ENCODE measurements at places on chromosomes 2 and 18. TPM values are rescaled to one million over a fixed set of nuclear protein-coding genes. Genes with fewer than 3 reads are reported as not detected.

Gene ATP8B1
- total RNA-seq: 21.9 TPM

Gene UNC80
- 3.1 TPM for total RNA-seq

Gene GALNT13
- total RNA-seq: 8.3 TPM

Gene SERPINB11
- total RNA-seq: not detected

Gene SELENOI
- total RNA-seq: 43.8 TPM

Gene ANKRD44
- 6.0 TPM for total RNA-seq

Gene VWA3B
- total RNA-seq: 0.47 TPM

Gene DSG3
- total RNA-seq: not detected

Gene GPBAR1
- 9.7 TPM for total RNA-seq

Gene ANKRD30BL
- not detected for total RNA-seq

Gene SLC19A3
- 36.4 TPM for total RNA-seq

DNA sequence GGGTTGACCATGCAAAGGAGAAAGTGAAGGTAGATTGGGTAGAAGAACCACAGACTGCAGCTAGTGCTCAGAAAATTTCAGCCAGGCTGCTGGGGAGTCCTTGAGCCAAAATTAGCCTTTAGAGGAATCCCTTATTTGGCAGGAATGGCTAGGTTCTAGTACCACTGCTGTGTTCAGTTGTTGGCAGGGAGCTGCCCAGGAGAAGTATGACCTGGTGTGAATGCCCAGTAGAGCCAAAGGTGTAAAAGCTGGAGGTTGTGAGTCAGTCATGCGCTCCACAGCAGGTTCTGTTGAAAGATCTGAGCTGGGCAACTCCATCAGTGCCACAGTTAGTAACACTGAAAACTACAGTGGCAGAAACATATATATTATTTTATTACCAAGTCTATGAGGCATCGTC lies 36.4 kb upstream of the TBR1 start:
- DNase-seq: no peak

- DNase-seq: no peak
Observed at GRCh38 chr2:100938031-100939026, 63.8 kb upstream of the RPL31 start.

DNA sequence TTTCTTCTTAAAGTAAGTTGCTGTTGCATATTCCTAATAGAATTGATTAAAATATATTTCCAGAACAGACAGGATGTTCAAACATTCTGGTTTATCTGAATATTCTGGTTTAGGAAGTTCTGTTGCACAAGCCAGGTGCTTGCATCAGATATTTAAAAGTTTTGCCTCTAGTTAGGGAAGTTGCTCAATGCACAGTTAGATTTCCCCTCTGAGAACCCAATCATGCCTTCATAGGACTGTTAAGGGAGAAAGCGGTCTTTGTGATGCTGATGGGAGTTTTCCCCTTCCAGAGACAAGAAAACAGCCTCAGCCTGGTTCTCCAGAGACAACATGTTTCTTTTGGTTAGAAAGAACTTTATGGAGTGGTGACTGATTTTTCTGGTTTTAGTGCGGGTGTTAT lies 65.6 kb upstream of the REV1 start:
- no peak for DNase-seq

- no peak for DNase-seq
Observed at GRCh38 chr2:62785810-62786597, 80.5 kb downstream of the EHBP1 start.

- no peak for DNase-seq
Observed at GRCh38 chr2:191885650-191886049, 38.8 kb upstream of the CAVIN2 start.

- DNase-seq: no peak
Observed at GRCh38 chr2:133952896-133953295, 301.0 kb upstream of the MGAT5 start.

GRCh38 chr2:101355401-101356054 lies 31.8 kb downstream of the CREG2 start:
- DNase-seq: no peak

GRCh38 chr2:96493072-96493471 lies 12.1 kb downstream of the NEURL3 start:
- DNase-seq: no peak

GRCh38 chr2:237873421-237873831 lies 14.0 kb downstream of the RAMP1 start:
- no peak for DNase-seq

GRCh38 chr2:68741805-68742306 lies 7.2 kb downstream of the ARHGAP25 start:
- no peak for DNase-seq

DNA sequence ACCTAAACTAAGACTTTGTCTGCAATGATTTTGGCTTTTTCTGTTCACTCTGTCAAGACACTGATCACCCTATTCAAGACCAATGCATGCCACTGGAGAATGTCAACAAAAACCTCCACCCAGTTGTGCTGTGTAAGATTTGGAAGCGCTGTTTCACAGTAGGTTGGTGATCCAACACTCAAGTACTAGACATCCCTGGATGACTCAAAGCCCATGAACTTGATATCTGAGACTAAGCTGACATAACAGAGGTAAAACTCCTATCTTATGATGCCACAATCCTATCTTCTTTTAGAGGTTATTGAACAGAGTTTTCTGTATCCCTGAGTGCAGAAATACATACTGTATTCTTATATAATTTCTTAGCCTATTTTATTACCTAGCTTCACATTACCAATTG lies 251.3 kb upstream of the ETAA1 start:
- no peak for DNase-seq

DNA sequence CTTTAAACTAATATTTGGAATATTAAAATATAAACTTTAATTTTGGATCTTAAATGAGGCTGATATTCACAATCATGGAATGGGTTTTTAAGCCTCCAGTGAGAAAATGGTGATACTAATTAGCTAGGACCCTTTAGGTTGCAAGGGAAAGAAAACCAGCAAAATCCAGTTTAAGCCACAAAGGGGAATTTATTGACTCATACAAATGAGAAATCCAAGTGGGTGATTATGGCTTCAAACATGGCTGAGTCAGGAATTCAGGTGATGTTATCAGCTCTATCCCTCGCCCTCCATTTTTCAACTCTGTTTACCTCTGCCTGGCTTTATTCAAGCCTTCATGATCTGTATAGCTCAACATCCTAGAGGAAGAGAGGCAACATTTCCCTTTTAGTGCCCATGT lies 75.3 kb upstream of the DLX2 start:
- no peak for DNase-seq

- DNase-seq: no peak
Observed at GRCh38 chr2:73172963-73173362, 29.4 kb upstream of the NOTO start.

DNA sequence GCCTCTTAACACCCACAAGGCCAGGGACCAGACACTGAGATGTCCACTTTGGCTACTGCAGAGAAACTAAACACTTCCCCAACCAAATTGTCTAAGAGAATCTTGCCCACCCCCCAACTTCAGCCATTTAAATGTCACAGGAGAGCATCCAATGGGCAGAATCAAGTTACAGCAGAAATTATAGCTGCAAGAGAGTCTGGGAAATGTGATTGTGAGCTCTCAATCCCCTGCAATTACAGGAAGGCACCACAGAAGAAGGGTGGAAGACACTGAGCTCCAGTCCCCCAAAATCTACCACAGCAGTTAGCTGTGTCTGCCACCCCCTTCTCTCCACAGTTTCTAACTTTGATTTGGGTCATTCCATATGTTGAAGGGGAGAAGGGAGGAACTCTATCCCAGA lies 103.5 kb upstream of the ATL2 start:
- DNase-seq: no peak

DNA sequence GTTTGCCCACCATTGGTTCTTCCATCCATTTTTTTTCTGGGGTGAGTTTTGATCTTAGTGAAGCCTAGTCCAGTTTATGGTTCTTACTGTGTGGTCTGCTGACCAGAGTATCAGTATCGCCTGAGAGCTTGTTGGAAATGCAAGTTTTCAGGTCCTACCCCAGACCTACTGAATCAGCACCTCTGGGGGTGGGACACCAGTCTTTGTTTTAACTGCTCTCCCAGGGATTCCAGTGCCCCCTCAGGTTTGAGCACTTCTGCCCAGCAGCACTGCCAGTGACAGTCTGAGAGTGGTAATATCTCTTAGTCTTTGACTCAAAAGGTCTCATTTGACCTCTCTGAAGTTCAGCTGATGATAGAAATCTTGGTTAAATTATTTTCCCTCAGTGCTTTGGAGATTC lies 269.3 kb downstream of the ALPK2 start:
- no peak for DNase-seq

GRCh38 chr2:137929519-137929916 lies 34.8 kb upstream of the HNMT start:
- no peak for DNase-seq

GRCh38 chr2:176080540-176081375 lies 3.0 kb downstream of the EVX2 start:
- DNase-seq: no peak

DNA sequence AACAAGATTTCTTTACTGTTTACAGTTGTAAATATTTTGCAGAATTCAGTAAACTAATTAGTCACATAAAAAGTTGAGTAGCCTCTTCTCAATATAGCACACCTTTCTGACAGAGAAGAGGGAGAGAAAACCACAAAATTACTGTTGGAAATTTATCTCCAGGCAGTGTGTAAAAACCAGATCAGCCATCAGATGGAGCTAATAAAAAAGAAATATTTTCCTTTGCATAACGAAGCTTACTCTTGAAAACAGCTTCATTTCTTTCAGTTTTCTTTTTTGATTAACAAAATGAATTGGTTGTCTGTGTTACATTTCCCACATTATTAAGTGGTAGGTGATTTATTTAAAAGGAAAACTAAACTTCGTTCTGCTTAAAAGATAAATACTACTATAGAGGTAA lies 259.3 kb upstream of the KCNJ3 start:
- DNase-seq: no peak

GRCh38 chr2:134175834-134176233 lies 78.0 kb upstream of the MGAT5 start:
- DNase-seq: no peak

- no peak for DNase-seq
Observed at GRCh38 chr18:67476585-67476984, 39.9 kb downstream of the DSEL start.

- no peak for DNase-seq
Observed at GRCh38 chr2:119545754-119546446, 1.7 kb downstream of the CFAP221 start.

GRCh38 chr2:43327119-43327518 lies 100.7 kb upstream of the ZFP36L2 start:
- DNase-seq: no peak

GRCh38 chr18:79524181-79525078 lies 128.7 kb downstream of the NFATC1 start:
- no peak for DNase-seq

- no peak for DNase-seq
Observed at GRCh38 chr18:58559427-58560186, 69.3 kb downstream of the ALPK2 start.

- no peak for DNase-seq
Observed at GRCh38 chr2:231413921-231414476, 18.5 kb downstream of the B3GNT7 start.

DNA sequence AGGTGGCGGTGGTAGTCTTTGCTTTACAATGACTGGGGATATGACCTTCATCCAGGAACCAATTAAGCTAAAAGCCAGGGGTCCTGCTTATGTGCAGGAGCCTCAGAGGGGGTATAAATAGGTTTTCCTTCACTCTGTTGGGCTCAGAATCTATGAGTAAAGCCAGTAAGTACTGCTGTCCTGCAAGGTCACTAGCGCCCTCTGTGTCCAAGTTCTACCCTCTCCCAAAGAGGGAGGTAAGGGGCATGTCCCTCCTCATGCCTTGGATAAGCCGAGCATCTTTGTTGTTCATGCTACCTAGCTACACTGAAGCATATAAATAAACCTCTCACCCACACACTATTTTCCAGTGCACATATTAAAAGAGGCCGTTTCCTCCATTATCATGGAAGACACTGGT lies 79.4 kb downstream of the SPRED2 start:
- DNase-seq: no peak

GRCh38 chr2:102761763-102762162 lies at the start of gene TMEM182:
Gene TMEM182 (plus strand): TSS chr2:102762031. CDS start chr2:102762218, 187 bp downstream.
- DNase-seq: no peak

GRCh38 chr2:106139238-106139935 lies 54.7 kb downstream of the UXS1 start:
- no peak for DNase-seq

GRCh38 chr2:196823750-196824522 lies 14.8 kb upstream of the C2orf66 start:
- DNase-seq: no peak

DNA sequence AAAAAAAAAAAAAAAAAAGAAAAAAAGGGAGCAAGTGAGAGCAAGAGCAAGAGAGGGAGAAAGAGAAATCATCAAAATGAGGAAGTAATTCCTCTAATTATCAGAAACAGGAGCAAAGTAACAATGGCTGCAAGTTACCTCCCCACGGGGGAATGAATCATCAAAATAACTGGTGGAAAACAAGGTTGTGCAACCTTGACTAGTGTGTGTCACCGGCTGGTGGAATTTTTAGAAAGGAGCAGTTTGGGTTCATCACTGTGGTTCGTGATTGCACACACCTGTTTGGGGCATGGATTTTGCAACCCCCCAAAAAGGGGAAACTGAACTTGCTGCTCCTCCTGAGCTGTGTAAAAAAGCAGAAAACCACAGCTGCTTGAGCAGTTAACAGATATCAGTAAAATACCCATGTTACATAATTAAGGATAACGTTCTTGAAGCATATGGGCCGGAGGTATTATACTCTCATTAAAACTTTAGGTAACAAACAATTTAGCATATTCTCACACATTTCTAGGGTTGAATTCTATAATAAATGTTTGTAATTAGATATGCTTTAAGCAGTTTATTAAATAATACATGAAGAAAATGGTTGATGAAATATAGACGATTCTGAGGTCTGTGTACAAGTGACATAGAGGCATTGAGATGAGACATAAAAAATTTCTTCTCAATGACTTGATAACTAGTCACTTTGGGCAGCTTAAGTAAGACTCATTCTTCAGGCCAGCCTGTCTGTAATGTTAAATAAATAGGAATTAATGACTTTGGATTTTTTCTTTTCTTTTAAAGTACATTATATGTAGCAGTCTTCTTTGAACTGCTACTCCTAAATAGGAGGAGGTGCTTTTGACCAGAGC lies 184.2 kb upstream of the ZEB2 start:
- DNase-seq: no peak

DNA sequence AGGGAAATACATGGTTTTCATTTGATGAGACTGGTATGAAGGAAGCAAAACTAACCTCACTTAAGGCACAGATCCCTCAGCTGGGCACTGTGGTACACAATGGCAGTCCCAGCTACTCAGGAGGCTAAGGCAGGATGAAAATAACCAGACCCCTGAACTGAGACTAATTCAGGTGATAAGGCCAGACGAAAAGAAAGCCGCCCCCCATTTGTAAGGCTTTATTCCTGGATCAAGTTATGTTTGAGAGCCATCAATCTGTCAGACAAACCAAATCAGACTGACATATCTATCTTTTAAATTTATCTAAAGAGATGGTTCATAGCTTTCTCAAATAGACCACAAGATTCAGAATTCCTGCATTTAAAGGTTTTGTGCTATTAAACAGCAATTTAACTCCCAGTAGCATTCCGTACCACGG lies 4.1 kb downstream of the SRSF7 start:
- no peak for DNase-seq

Measured in progenitor cell of endocrine pancreas (in vitro differentiated cells).